ENCODE measurements at places on chromosomes 13 and 19. TPM values are rescaled to one million over a fixed set of nuclear protein-coding genes. Genes with fewer than 3 reads are reported as not detected.

GRCh38 chr13:98741741-98742435, 10.6 kb downstream of the SLC15A1 start:
- no peak for DNase-seq

DNA sequence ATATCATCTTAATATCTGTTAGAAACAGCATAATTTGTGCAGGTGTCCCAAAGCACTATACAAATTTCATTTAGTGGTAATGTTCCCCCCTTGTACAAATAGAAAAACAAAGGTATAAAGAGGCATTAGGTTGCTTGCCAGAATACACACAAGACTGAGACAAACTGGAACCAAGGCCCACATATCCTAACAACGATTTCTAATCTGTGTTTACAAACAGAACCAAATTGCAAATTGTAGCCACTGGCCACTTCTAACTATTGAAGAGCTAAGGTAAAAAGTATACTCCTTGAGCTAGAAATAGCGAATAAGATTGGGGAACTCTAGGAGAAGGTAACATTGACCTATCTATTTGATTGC, 526.1 kb downstream of the KLF12 start:
- DNase-seq, result no peak

DNA sequence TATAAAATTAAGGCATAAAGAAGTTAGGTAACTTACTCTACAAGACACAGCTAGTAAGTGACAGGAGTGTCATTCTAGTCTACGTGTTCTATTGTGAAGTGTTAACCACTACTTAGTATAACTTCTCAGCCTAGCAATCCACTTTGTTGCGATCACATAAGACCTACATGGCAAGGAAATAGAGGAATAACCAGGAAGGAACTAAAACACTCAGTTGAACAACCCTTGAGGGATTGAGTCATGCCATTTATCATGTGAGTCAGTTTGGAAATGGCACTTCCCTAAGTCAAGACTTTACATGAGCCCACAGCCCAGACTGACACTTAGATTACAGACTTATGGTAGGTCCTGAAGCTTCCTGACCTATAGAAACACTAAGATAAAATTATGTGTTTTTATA, 279.5 kb upstream of the PCDH20 start:
- no peak for DNase-seq

GRCh38 chr13:95023405-95023804, 277.8 kb downstream of the ABCC4 start:
- no peak for DNase-seq

Gene ZNF577
- 8.7 TPM for total RNA-seq

- no peak for DNase-seq
Measured at GRCh38 chr19:51198641-51199040, 26.2 kb upstream of the CD33 start.

DNA sequence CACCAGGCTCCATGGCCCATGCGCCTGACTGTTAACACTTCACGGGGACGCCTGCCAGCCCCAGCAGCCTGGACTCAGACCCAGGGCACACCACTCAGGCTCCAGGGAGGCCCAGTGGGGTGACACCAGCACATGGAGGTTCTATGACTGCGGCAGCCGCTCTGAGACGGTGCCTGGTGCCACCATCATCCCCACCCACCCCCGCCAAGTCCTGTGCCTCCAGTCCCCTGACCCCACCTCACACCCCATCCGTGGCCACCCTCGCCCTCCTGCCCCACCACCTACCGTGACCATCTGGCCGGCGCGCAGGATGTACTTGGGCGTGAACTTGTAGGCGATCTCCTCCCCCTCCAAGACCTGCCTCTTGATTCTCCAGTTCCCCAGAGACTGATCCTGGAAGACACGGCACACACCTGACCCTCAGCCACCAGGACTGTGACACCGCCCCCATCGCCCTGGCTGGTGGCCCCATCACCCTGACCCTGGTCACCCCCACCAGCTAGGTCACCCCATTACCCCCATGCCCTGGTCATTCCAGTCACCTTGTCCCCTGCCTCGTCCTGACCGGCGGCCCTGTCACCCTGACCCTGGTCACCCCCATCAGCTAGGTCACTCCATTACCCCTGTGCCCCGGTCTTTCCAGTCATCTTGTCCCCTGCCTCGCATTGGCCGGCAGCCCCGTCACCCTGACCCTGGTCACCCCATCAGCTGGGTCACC, 4.9 kb upstream of the TIMM13 start:
- DNase-seq, result no peak

DNA sequence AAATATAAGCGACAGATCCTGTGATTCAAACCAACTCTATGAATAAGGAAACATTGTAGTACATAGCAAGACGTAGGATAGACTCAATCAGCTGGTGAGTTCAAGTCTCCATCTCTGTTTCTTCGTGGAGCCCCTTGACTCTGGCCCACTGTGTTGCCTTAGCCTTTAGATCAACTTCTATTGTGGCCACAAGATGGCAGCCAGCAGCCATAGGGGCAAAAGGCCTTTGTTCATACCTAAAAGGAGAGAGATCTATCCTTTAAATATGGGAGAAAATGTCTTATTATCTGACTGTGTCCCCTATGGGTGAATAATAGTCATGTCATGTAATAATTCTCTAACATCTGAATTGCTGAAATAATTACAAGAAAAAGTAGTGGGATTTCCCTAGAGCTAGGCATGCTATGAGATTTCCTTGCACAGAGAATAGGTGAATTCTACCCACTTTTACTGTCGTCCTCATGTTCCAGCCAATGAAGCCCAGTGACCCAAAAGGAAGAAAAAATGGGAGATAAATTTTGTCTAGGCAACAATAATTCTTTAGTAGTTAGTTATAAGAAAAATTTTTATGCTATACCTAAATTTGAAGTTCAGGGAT, 129.4 kb downstream of the PCDH20 start:
- no peak for DNase-seq

GRCh38 chr13:29503041-29503837, 92.2 kb downstream of the SLC7A1 start:
- DNase-seq, result no peak

Gene CD33
- total RNA-seq, result 2.9 TPM

Gene NXNL1
- not detected for total RNA-seq

DNA sequence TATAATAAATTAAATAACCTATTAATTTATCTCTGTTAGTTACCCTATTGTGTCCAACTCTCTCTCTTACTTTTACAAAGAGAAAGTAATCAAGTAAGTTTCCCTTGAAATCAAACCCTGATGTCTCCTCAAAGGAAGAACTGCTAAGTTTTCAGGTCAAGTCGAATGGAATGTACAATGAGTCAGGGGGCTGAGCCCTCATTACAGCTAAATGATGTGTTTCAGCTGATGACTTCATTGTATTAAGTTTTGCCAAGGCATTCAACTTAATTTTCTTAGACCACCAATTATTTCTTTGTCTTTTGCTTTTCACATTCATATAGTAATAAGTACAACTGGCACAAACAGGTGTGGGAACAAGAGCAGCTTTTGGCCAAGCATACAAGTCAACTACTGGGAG, 54.7 kb upstream of the DCT start:
- no peak for DNase-seq

- DNase-seq, result peak; percentile 82
Measured at GRCh38 chr19:662207-662961, 630 bp downstream of the RNF126 start.

DNA sequence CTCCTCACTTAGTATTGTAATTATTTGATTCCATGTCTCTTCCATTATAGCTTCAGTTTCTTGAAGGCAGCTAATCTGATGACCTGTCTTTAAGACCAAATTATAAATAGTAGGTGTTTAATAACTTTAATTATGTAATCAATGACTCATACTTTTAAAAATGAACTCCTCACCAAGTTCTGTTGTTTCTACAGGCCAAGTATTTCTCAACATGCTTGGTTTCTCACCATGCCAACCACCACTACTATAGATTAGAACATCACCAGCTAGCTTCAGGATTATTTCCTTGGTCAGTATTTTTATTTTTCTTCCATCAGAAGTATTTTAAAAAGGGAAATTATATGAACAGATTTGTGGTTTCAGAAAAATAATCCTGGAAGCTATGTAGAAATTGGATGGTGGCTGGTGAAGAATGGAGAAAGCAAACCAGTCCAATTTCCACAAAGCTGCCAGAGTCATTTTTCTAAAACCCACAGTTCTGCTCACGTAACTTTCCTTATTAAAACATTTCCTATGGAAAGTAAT, 237.7 kb upstream of the DACH1 start:
- no peak for DNase-seq

Gene ZNF626
- total RNA-seq, result 2.2 TPM

DNA sequence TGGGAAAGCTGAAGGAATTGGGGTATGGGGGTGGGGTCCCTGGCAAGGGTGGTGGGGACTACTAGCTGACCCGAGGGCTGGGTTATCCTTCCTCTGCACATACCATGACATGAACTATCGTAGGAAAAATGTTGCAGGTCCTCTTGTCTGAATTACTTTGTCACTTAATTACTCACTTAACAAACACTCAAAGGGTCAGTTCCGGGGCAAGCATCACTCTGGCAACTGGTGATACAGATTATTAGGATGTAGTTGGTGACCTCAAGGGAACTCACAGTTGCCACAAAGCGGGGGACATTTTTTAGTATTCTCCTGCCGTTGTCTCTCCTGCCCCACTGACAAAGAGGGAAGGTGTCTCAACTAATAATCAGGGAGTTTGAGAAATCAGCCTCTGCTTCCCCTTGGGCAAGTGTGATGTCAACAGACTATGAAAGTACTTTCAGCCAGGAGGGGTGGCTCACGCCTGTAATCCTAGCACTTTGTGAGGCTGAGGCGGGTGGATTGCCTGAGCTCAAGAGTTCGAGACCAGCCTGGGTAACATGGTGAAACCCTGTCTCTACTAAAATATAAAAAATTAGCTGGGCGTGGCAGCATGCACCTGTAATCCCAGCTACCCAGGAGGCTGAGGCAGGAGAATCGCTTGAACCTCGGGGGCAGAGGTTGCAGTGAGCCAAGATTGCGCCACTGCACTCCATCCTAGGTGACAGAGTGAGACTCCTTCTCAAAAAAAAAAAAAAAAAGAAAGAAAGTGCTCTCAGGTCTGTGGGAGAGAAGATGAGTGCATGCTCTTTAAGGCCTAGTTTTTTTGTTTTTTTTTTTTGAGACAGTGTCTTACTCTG, 10.3 kb downstream of the DNAJB1 start:
- DNase-seq, result no peak

Gene LMTK3
- total RNA-seq, result 1.1 TPM

DNA sequence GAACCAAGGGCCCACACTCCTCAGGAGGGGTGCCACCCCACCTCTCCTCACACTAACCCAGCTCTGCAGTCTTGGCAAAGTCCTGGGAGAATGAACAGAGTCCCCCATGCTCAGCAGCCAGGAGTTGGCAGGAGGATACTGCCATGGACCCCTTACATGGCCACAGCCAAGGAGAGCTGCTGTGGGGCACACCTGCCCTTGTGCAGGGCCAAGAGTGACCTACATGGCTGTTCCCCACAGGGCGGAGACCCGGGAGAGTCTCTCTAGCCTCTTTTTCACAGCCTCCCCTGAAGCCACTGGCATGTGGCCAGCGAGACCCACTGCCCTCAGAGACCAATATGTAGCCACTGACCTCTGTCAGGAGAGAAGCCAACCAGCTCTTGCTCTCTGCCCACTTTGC, 45.9 kb upstream of the VSTM2B start:
- DNase-seq, result no peak

GRCh38 chr13:40115426-40115825, 460.0 kb downstream of the COG6 start:
- no peak for DNase-seq

Gene ZNF653
- total RNA-seq, result 10.4 TPM

Measured in left colon (tissue), 2 donors.